ENCODE measurements at places on chromosomes 1 and 21.

GRCh38 chr1:33473900-33474299, 1.5 kb downstream of the ZSCAN20 start:
- DNase-seq: no peak

GRCh38 chr1:57485643-57486042, 61.8 kb upstream of the DAB1 start:
- no peak for DNase-seq

DNA sequence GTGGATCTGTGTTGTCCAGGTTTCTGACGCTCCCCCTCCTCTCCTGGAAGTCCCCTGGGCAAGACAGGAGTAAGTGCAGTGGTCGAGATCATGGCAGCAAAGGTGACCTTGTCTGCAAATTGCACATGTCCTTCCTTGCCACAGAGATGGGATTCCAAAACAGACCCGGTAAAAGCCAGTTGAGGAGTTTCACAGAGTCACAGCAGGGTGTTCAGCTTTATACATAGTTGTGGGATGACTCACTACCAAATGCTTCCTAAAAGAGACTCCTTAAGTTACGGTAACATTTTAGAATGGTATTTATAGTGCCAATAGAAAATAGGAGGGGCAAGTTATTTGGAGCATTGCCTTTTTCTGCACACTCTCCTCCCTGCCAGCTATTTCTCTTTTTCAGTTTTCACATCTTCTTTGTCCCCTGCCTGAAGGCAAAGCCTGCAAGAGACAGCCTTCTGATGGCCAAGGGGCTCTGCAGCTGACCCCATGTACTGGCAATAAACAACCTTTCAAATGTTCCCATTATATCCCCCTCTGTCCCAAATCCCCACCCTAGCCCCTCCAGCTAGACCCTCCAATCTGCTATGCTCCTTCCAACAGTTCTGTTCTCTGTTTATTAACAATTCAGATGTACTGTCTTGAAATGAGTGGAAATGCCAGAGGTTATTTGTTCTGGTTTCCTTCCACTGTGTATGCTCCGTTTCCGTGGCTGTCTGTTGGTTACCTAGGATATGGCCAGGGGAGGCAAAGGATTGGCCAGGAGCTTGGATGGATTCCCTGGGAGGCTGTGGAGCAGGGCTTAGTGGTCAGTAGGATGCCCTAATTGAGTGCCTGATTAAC, 115.0 kb downstream of the TGFB2 start:
- no peak for DNase-seq

DNA sequence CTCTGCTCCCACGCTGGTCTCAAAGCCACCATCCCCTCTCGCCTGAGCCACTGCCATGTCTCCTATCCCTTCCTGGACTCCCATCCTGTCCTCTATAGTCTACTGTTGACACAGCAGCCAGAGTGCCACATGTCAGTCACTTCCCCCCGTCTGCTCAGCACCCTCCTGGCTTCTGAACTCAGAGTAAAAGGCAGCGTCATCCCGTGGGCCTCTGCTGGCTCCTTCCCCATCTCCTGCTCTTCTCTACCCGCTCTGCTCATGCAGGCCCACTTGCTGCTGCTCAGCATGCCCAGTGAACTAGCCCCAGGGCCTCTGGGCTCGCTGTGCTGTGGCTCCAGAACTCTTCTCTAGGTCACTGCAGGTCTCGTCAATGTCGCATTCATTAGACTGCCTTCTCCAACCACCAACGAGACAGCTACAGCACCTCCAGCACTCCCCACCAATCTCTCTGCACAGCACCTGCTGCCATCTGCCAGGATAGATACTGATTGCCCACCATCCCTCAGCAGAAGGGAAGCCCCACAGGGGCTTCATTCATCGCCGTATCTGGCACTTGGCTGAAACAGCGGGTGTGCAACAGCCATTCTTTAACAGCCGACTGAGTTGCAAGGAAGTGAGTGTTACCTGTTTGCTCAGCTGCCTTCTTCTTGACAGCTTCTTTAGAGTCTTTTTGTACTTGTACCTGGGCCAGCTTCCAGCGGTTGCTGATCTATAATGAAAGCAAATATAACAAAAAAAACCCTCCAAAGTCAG, 11.8 kb upstream of the SRM start:
- DNase-seq: no peak

DNA sequence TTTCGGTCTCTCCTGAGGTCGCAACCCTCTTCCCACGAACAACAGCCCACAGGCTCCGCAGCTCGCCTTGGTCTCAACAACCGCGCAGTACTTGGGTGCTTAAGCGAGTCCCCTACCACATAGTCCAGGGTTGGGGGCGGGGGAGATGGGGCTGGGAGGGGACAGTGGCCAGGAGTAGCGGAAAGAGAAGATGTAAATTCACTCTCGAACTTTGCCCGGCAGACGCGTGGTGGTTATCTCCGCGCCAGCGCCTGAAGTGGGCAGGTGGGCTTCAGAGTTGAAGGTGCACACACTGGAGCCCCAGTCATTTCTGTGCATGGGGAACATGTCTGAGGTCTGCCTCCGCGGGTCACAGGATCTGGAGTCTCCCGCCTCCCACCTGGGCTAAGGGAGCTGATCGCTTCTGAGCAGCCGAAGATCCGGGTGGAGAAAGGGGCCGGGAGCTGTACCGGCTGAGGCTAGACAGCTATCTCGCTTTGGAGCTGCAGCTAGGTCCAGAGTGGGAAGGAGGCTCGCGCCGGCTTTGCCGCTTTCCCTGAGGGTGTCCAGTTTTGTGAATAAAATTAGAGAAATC, 4.3 kb upstream of the FOXD2 start:
- DNase-seq: no peak

- no peak for DNase-seq
These were observed 78.4 kb downstream of the CD58 start for GRCh38 chr1:116492358-116492811.

- no peak for DNase-seq
These were observed 63.3 kb upstream of the CR1L start for GRCh38 chr1:207581496-207582153.

DNA sequence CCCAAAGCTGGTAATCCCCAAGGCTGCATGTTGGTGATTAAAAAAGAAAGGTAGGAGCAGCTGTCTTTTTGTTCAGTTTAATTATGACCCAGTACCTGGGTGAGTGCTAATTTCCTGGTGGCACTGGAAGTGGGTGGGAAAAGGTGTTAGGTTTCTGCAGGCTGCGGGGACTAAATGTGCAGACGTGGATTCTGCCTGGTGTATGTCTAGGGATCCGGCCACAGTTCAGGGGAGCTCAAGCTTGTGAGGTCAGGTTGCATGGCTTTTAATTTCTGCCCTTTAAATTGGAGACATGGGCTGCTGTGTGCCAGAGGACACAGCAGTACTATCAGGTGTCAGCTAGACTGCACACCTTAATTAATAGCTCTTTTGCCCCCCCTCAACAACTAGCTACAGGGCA, 20.3 kb upstream of the TBX19 start:
- DNase-seq: no peak

- no peak for DNase-seq
These were observed 75.7 kb downstream of the PHTF1 start for GRCh38 chr1:113683384-113684152.

All from CD8-positive, alpha-beta memory T cell (primary cell).